NCI-H446 (cell line): ENCODE measurements at places on chromosomes 2 and 18.
A peak's percentile ranks its signal among the peaks of the same experiment; 100 is the strongest.

DNA sequence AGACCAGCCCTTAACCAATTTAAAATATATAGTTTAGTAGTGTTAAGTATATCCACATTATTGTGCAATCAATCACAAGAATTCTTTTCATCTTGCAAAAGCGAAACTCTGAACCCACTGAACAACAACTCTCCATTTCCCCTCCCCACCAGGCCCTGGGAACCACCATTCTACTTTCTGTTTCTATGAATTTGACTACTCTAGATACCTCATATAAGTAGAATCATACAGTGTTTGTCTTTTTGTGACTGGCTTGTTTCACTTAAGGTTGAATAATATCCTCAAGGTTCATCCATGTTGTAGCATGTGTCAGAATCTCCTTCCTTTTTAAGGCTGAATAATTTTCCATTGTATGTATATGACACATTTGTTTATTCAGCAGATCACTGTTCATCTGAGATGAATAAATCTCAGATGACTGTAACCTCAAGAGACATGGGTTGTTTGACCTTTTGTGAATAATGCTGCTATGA, 8.1 kb upstream of the SOS1 start:
- no peak for DNase-seq

DNA sequence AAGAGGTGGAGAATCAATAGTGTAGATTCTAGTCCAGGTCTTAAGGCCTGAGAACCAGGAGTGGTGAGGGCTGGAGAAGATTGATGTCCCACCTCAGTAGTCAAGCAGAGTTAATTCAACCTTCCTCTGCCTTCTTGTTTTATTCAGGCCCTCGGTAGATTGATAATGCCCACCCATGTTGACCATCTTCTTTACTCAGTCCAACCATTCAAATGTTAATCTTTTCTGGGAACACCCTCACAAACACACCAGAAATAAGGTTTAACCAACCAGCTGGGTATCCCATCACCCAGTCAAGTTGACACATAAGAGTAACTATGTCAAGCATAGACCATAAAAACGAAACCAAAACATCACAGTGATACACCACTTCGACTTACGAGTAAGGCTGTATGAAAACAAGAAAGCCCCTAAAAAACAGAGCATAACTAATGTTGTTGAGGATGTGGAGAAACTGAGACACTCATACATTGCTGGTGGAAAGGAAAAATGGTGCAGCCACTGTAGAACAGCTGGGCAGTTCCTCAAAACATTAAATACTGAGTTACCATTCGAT, 57.5 kb downstream of the SLC35F5 start:
- no peak for DNase-seq

DNA sequence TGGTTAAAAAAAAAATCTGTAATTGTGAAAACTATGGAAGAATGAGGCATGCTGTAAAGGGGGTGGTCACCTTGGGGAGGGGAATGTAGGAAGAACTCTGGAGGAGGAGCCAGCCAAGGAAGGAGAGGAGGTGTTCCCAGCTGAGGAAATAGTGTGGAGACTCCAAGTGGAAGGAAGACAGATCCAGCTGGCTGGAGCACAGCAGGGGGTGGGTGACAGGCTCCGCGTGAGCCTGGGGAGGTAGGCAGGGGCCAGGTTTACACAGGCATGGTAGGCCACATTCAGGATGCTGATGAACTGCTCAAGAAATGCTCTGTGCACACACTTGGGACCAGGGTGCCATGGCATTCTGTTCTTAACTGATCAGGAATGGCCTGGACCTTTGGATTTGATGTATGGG, 16.8 kb downstream of the AFF3 start:
- no peak for DNase-seq

- no peak for DNase-seq
Observed at GRCh38 chr18:69538849-69539248, 138.2 kb downstream of the DOK6 start.

DNA sequence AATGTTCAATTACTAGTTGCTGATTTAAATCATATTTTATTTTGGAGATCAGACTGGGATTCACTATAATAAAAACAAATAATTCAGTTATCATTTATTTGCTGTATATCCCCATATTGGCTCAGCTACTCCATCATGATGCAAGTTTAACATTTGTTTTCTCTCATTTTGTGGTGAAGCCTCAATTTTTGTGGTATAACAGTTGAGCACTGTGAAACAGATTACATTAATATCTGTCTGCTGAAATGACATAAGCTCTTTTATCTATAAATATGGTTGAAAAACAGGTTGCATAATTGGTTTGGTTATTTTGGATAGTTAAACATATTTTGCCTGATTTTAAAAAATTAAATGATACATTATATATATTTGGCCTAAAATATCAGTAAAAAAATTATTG, 67.7 kb downstream of the DPP4 start:
- DNase-seq = no peak

DNA sequence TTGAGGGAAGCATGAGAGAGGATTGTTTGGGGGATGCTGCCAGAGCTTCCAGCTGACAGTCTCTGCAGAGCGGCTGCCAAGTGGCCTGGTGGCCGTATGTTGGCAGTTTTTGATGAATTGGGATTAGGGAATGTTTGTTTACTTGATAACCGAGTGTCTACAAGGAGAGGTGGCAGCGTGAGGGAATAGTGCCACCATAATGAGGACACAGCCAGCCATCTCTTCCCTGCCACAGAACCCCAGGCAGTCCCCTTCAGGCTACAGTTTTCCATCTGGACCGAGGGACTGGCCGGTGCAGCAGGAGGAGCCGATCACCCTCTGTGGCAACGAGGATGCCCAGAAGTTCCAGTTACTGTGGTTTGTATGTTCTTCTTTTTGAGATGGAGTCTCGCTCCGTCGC, 55.2 kb downstream of the TRAPPC12 start:
- no peak for DNase-seq

DNA sequence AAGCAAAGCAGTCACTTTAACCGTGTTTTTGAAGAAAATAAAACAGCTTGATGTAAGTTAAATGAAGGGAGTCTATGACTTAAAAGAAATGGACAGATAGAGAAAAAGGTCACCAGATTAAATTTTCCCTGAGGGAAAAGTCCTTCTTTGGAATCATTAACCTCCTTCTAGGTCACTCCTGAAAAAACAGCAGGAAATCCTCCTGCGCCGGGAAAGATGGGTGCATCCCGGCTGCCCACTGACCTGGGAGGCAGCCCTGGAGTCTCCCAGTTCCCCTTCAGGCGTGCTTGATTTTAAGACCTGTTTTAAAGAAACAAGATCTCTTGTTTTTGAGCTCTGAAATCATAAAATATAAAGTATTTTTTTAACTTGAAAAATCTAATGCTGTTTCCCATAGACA, 18.4 kb upstream of the ZNF521 start:
- DNase-seq = no peak

DNA sequence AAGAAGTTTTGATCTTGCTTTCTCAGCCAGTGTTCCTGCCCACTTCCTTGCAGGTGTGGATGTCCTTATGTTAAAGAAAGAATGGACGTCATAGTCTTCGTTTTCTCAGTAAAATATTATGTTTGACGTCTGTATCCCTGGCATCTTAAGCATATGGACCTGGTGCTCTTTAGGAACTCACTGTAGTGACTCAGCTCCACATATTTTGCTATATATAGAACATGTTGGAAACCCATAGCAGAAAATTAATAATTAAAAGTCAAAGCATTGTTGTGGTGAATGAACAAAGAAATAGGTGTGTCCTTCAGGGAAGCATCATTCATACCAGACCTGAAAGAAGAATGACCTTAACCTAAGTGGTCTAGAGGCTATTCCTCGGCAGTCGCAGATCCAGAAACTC, 196.1 kb downstream of the MCFD2 start:
- no peak for DNase-seq

GRCh38 chr2:221107424-221107823, 464.7 kb downstream of the EPHA4 start:
- no peak for DNase-seq

DNA sequence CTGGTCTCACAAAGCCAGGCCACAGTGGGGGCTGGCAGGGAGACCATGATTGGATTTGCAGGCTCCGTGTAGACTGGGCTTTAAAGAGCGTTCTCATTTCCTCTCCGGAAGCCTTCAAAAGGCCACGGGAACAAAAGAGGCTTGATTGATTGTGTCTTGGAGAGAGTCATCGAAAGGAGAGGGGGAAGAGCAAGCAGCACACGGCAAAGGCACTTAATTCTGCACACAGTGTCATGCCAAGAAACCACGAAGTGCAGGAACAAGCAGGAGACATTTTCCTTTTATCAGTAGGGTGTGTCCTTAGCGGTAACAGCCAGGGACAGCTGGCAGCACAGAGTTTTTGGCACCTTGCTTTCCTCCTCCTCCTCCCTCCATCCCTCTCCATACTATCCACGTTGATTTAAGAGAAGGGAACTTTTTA, 47.7 kb downstream of the GLI2 start:
- DNase-seq = peak; percentile 18

DNA sequence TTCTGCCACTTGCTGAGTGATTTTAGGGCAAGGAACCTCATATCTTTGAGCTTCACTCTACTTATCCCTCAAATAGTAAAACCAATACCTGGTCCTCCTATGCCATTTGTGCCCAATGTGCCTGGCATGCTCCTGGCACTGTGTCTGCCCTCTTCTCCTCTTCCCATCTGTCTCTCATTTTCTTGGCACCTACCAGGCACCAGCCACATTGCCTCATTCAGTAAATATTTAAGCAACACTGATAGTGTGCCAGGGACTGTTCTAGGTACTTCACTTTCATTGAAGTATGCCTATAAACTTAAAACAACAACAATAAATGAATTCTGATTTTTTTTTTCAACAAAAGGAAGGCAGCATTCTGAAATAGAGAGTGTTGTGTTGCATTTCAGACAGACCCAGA, 15.1 kb upstream of the BOD1L2 start:
- DNase-seq = peak; percentile 80

GRCh38 chr2:178999476-178999875, 50.5 kb downstream of the CCDC141 start:
- DNase-seq = no peak

DNA sequence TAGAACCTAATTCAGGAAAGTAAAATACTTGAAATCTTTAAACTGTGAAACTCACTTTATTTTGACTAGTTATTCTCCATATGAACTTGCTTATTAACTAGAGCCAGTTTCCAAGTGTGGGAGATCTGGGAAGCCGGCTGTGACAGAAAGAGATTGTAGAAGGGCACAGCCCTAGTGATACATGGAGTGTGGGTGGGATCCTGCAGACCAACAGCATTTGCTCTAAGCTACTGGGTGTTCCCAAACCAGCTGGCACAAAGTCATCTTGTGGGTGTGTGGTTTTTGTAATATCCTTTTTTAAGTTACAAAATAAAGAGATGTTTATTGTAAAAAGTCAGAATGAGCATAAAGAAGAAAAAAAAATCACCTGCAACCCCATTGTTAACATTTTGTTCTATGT, 3.4 kb downstream of the DUSP19 start:
- DNase-seq = no peak

GRCh38 chr18:56276466-56276865, 361.9 kb downstream of the TXNL1 start:
- no peak for DNase-seq

DNA sequence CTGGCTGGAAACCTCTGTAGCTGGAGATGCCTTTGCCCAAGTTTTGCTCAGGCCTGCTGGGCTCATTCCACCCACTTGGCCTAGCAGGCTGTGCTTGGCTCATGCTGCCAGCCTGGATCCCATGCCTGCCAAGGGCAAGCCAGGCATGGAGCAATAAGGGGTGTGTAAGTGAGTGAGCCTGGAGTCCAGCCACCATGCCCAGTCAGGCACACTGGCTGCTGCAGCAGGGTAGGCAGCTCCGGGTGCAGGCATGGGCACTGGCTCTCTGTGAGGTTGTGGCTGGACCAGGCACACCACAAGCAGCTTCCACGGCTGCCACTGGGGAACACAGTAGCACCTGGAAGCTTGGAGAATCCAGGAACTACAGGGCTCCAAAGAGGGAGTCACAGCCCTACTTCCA, 147.7 kb upstream of the HS6ST1 start:
- DNase-seq = peak; percentile 77

DNA sequence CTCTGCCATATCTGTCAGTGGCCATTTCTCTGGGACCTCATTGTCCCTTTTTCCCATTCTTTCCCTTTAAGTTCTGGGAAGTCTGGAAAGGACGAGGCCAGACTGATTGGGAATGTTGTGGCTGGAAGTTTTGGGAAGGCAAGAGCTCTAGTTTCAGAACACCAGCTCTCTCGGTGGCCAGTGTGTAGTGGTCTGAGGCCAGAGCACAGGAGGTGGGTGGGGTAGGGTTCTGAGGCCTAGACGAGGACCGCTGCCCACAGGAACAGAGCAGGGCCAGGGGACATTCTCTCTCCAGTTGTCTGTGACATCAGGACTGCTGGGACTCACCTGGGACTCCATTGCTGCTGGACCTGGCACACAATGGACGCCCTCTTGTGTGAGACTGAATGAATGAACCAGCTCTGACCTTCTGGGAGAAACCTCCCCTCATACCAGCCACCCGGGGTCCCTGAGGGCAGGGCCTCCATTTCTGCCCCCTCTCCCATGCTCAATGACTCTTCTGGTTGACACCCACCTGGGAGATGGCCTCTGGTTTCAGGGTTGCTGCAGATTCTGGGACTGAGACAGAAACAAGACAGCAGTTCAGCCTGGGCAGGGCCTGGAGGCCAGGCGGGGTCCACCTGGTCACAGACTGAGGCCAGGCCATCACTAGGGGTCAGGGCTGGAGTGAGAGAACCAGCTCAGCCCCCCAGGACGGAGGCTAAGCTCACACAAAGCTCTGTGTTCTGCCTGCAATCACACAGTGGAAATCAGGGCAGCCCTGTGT, 8.4 kb upstream of the NPPC start:
- DNase-seq = no peak

DNA sequence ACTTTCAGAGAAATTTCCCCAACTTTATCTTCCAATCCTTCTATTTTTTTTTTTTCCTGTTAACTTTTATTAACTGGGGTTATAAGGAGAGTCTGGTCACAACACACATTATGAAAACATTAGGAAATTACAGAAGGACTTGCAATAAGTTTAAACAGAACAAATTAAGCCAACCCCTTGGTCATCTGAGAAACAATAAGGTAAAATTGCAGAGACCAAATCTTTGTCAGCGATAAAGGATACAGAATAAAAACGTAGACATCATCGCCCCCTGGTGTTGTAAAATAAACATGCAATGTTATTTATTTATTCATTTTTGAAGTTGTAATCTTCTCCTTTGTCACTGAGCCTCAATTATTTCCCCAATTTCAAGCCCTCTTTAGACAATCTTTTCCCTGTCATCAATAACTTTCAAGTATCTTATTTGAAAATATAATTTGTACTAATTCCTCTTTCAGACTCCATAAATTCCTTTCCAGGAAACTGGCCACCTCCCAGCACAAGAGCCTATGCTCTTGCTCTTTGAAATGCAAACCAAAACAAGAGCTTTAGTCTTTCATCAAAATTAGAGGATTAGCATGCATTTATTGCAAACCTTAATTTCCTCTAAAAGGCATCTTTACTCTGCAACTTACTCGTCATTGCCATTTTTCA, 19.5 kb downstream of the G6PC2 start:
- DNase-seq = peak; percentile 69

- DNase-seq = no peak
Observed at GRCh38 chr2:16578081-16578480, 87.6 kb downstream of the CYRIA start.

DNA sequence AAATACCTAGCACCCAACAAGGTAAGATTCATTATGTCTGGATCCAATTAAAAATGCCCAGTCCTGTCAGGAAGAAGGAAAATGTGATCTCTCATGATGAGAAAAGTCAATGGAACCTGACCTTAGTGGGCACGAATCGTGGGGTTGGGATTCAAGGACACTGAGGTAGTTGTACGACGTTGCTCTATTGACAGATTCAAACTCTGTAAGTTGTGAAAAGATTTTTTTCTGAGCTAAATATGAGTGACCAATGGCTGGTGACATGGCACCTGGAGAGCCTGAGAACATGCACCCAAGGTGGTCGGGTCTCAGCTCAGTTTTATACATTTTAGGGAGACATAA, 148.2 kb downstream of the NDUFA10 start:
- DNase-seq = no peak

- DNase-seq = no peak
Observed at GRCh38 chr2:67050622-67051021, 346.5 kb upstream of the ETAA1 start.
